Fibroblast of gingiva (primary cell): ENCODE measurements at places on chromosomes 6 and 20.
A peak's percentile ranks its signal among the peaks of the same experiment; 100 is the strongest.

DNA sequence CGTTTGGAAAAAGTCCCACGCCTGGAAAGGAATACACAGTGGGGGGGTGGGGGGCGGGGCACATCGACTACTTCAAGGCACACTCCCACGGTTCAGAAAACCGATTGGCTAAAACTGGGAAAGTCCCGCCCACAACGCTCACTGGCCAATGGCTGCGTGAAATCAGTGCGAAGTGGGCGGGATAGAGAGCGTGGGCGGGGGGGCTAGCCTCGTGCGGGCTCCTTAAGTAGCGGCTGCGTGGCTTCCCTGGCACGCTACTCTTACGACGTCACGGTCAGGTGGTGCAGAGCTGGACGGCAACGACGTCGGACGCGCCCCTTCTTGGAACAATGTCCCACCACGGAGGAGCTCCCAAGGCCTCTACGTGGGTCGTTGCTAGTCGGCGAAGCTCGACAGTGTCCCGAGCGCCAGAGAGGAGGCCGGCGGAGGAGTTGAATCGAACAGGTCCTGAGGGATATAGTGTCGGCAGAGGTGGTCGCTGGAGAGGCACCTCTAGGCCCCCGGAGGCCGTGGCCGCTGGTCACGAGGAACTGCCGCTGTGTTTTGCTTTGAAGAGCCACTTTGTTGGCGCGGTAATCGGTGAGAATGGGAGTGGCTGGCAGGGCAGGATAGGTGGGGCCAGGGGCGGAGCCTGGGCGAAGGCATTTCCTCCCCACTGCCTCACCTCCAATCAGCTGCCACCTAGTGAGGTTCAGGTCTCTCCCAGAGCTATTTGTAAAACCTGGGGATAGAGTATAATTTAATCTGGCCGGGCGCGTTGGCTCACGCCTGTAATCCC lies at the start of gene DDX43:
DDX43 (plus strand) TSS at position 252 of the 778 bp plus-strand sequence; CDS start at position 330, 78 bp downstream.
- DNase-seq, result peak; percentile 80

DNA sequence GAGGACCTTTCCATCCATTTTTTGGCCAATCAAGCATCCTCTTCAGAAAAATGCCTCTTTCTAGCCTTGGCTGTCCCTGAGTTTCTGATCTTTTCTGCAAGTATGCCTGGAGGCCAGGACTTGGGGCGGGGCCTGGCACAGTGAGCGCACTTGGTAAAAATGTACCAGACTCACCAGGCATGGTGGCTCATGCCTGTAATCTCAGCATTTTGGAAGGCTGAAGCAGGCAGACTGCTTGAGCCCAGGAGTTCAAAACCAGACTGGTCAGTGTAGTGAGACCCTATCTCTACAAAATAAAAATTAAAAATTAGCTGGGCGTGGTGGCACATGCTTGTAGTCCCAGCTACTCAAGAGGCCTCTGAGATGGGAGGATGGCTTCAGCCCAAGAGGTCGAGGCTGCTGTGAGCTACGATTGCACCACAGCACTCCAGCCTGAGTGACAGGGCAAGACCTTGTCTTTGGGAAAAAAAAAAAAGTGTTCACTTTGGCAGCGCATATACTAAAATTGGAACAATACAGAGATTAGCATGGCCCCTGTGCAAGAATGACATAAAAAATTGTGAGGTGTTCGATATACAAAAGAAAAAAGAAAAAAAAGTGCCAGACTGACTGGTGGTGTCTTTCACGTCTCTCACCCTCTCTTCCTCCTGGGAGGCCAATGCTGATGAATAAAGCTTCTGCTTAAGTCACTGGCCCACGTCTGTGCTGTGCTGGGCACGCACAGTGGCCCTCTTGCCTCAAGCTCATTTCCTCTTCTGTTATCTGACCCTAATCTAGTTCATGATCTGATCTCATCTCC lies 18.1 kb upstream of the SLC9A8 start:
- no peak for DNase-seq

DNA sequence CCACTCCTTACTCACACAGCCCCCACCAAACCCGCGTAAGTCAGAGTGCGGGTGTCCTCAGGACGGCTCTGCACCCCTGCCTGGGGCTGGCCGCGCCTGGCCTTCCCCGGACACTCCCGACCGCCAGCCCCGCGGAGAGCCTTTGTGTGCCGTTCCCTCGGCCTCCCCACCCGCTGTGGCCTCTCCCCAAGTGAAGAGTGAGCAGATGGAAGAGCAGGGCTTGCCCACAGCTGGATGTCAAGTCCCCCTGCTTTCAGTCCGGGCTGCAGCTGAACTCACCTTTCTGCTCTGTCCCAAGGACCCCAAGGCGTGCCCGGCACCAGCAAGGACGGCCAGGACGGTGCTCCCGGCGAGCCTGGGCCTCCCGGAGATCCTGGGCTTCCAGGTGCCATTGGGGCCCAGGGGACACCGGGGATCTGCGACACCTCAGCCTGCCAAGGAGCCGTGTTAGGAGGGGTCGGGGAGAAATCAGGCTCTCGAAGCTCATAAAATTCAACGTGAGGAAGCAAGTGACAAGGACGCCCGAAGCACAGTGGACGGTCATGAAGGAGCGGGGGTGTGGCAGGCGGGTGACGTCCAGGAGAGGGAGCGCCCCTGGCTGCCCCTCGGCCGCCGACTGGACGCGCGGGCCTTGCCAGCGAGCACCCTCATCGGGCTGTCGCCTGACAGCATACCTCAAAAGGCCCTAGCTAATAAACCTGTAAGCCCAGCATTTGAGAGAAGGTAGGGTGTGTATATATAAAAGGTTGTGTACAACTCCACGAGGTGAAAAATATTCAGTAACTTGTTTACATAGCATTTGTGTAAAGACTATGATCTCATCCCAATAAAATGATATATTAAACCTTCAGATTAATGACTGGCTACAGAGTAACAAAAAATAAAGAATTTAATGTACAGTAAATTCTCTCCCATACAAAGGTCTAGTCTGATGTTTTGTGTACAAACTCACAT lies 21.1 kb downstream of the TCFL5 start:
- DNase-seq, result no peak

- DNase-seq, result no peak
Measured at GRCh38 chr6:18829272-18829870, 442.2 kb downstream of the RNF144B start.

- DNase-seq, result no peak
Measured at GRCh38 chr6:61745994-61746393, 540.0 kb downstream of the KHDRBS2 start.

GRCh38 chr20:49910340-49910706 lies 5.0 kb downstream of the SPATA2 start:
- DNase-seq, result no peak

DNA sequence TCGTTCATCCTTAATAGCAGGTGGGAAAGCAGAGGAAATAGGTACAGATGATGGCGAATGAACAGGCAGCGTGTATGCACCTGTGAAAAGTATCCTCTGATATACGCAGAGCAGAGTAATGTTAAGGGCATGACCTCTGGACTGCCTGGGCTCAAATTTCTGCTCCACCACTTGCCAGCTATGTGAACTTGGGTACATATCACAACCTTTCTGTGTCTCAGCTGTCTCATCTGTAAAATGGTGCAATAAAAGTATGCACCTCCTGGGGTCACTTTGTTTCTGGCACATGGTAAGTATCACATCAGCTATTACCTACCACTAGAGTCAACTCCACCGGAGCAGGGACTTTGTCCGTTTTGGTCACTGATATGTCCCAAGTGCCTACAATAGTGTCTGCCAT lies 2.5 kb downstream of the OCSTAMP start:
- no peak for DNase-seq

- DNase-seq, result no peak
Measured at GRCh38 chr6:125931733-125932450, 24.7 kb upstream of the HINT3 start.

DNA sequence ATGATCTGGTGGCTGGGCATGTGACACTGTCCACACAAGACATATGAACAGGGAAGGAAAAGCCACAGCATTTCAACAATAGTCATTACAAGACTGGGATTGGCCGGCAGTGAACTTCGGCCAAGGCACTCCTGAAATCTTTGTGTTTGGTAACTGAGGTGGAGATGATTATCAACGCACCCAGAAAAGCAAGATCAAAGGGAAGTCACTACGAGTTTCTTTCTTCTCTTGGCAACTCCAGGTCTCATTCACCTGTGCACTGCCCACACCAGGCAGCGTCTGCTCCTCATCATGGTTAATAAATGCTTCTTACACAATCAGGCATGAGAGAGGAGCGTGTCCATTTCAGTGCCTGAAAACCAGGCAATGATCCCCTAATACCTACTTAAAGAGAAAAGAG lies 20.5 kb upstream of the FOXC1 start:
- DNase-seq, result no peak

GRCh38 chr6:139448051-139448649 lies 73.7 kb upstream of the CITED2 start:
- no peak for DNase-seq

GRCh38 chr6:38773338-38773737 lies 58.2 kb downstream of the DNAH8 start:
- no peak for DNase-seq

GRCh38 chr20:34143951-34144350 lies 31.9 kb upstream of the EIF2S2 start:
- DNase-seq, result no peak

- no peak for DNase-seq
Measured at GRCh38 chr6:98653179-98653578, 181.2 kb upstream of the POU3F2 start.

- no peak for DNase-seq
Measured at GRCh38 chr6:89044328-89045010, 36.1 kb upstream of the PNRC1 start.

- no peak for DNase-seq
Measured at GRCh38 chr6:53112404-53112803, 36.2 kb downstream of the GCM1 start.

DNA sequence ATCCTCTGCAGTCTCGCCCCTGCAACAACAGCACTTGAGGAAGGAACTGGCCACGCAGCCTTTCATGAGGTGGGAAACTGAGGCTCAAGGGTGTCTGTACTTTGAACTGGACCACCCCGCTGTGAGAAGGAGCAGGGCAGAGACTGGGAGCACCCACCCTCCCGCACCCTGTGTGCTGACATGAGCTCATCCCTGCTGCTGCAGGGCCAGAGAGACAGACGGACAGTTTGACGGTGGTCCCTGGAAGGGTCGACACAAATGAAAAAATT lies 16.9 kb upstream of the MRGBP start:
- DNase-seq, result no peak

GRCh38 chr6:72363844-72364740 lies 257.8 kb upstream of the KCNQ5 start:
- peak; percentile 61 for DNase-seq

DNA sequence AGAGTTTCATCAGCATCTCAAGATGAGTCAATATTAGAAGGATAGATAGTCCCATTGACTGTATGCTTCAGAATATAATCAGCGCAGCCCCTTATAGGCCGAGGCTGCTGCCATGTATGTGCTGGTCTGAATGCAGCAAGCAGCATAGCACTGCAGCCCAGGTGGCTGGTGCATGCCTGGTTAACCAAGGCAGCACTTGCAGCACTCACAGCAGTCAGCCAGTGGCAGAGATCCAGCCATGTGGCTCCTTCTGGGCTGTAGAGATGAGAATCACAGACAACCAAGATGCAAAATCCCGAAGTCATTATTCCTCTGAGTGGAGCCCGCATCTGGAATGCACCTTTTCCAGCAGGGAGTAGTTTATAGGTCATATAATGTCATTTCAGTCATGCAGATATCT lies 251.9 kb downstream of the UST start:
- DNase-seq, result no peak

- no peak for DNase-seq
Measured at GRCh38 chr6:45835721-45836437, 179.8 kb downstream of the CLIC5 start.

DNA sequence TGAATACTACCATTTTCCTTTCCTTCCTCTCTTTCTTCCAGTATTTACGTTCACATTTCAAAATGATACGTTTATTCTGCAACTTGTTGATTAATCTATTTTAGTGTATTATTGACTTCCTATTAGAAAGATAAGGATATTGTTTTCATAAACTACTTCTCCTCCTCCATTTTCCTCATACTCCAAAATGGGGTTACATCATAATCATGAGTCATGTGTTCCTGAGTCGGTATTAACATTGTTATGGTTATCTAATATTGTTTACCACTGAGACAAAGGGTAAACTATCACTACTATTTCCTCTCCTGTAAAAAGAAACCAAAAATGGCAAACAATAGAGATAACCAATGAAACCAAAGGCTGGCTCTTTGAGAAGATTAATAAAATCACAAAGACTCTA lies 126.5 kb upstream of the CDYL start:
- no peak for DNase-seq

DNA sequence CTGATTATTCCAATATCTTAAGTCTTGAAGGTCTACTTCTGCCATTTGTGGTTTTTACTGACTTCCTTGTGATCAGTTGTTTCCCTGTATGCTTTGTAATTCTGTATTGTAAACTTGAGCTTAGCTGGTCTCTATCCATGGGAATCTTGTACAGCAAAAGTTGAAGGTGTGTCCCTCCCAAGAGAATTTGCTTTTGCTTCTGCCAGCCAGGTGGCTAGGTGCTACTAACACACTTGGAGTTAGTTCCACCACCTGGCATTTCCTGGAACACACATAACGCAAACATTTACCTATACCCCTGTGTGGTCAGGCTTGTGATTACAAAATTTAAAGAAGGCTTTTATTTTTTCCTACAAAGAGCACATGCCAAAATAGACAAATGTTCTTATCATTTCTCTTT lies 141.2 kb downstream of the GRM4 start:
- no peak for DNase-seq

- DNase-seq, result no peak
Measured at GRCh38 chr6:30364591-30364990, 19.6 kb downstream of the RPP21 start.

DNA sequence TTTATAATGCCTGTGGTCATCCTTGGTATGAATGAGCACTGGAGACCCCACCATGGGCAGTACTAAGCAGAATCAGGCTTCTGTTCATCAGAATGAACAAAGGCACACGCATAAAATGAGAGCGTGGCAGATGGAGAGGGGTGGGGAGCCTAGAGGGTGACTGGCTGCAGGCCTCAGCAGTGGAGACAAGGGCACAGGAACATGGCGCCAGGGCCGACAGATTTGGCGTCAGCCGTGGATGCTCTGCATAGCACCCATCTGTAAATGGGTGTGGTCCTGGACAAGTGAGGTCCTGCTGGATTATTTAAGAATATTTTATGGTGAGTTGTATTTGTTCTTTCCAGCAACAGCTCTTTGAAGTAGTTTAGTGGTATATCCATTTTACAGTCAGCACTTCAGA lies 33.1 kb downstream of the E2F3 start:
- no peak for DNase-seq

GRCh38 chr6:19713411-19713810 lies 123.8 kb upstream of the ID4 start:
- DNase-seq, result no peak

DNA sequence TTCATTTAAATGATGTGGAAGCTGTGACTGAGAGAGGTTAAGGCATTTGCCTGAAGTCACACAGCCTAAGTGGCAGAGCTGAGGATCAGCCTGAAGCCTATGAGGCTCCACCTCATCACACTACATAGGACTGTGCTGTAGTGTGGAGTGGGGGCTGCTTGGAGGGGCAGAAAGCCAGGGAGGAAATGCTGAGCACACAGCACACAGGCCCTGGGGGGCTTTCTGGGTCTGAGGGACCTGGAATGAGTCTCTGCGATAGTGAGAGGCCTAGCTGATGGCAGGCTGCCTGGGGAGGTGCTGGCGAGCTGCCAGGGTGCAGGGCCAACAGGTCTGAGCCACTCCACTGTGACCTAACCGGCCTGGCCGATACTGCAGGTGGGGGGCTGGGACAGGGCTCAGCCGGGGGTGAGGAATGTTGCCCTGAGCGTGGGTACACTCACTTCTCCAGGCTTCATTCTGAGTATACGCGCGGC lies 2.2 kb upstream of the ARHGAP40 start:
- no peak for DNase-seq

- DNase-seq, result no peak
Measured at GRCh38 chr6:30884521-30885480, 482 bp downstream of the DDR1 start.

- no peak for DNase-seq
Measured at GRCh38 chr6:40583709-40584108, 3.5 kb downstream of the LRFN2 start.
